NCI-H460 (cell line): ENCODE measurements at places on chromosomes 6 and 20.

GRCh38 chr6:160253714-160254113, 4.9 kb downstream of the SLC22A2 start:
- no peak for DNase-seq

- no peak for DNase-seq
These were observed 37.2 kb downstream of the EBF4 start for GRCh38 chr20:2729791-2730190.

GRCh38 chr6:29925321-29925720, 17.0 kb upstream of the HLA-A start:
- no peak for DNase-seq

- DNase-seq = peak; percentile 19
These were observed 646.3 kb downstream of the UTRN start for GRCh38 chr6:144931172-144932035.

DNA sequence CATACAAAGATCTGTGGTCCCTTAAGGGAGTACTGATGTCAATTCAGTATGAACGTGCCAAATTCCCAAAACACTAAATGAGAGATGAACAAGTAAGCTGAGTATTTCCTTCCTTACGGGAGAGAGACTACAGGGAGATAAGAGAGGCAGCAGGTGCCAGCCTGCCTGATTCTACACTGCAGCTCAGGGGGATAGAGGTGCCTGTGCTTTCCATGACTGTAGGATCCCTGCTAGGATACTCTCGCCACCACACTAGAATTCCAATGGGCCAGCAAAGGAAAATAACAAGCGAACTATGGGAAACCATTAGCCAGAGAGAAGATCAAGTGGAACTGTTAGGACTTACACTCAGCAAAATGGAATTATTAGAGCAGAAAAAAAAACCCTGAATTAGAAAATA, 198.5 kb upstream of the BTBD3 start:
- no peak for DNase-seq

DNA sequence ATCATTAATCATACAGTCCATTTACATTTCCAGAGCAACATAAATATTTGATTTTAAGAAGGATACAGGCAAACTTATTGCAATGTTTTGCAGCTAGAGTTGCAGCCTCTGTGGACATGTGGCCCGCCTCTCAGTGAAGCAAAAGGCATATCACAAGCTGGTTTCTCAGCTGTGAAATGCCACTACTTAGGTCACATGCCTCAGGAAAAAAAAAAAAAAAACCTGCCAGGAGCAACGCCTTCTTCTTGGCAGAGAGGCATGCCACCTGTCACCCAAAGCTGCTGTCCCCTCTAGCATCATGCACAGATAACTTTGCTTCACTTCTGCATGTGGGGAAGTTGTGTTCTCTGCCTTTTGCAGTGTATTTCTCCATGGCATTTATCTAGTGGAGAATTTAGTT, 18.5 kb downstream of the GRM1 start:
- no peak for DNase-seq

DNA sequence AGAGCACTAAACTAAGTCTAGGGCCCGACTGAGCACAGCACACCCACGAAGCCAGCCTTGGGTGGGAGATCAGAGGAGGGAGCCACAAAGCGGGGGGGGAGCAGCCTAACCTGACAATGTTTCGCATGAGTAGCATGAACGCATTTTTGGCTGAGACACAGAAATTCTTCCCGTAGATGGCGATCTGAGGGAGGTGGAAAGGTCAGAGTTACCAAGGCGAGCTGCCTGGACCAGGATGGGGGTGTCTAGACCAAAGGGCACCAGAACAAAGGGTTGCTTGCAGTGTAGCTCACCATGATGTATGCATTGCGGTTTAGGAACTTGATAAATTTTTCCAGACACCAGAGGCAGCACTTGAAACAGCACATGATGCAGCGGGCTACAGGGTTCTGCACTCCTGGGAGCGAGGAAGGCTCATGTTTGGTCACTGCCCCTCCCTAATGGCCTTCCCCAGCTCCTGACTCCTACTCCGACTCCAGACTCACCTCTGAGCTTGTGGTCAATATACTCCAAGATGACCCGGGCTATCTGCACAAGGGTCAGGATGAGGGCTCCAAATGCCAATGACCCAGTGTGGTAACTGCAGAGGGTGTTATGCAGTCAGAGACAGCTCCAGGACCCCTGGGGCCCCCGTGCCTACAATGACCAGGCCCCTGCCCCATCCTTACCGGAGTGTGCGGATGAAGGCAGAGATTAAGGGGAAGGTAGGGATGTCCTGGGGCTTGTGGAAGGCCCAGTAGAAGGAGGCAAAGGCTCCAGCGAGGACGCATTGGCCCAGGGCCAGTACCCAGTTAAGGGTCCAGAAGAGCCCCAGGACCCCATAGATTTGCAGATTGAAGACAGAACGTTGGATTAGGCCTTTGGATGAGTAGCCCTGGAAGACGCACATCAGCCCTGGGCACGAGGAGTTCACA, 2.8 kb upstream of the NEU1 start:
- DNase-seq = no peak

DNA sequence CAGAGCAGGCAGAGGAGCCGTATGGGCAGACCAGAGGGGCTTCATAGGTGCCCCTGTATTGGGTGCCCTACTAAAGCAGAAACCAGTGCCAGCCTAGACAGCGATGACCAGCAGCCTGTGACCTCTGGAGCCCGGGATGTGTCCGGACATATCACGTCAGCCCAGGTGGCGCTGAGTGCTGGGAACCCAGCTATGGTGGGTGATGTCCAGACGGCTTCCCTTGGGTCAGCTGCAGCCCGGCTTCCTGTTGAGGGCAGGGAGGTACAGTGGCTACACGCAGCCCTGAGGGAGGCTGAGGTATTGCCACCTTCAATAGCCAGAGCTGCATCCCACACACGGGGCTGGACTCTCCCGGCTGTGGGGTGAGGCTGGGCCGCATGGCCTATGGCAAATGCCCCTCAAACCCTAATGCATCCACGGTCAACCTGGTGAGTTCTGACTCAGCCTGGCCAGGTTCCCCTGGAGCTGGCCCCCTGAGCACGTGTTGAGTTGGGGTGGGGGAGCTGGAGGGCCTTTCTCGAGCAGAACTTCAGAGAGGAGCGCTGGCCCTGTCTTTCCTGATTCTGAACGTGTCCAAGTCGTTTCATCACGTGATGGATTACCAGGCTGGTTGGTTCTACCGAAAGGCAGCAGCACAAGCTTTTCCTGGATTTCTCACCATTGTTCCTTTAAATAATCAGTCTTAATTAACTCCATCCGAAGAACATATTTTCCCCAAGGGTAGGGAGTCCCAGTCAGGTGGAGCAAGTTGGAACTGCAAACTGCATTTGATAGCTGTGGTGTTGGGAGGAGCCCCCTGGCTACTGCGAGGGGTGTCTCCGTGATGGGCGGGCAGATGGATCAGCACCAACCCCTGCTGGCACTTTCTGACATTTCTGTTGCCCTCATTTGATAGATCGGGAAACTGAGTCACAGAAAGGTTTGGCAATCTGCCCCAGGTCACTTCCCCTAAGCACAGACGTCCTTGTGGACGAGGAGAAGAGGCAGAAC, 7.1 kb upstream of the MYT1 start:
- no peak for DNase-seq

DNA sequence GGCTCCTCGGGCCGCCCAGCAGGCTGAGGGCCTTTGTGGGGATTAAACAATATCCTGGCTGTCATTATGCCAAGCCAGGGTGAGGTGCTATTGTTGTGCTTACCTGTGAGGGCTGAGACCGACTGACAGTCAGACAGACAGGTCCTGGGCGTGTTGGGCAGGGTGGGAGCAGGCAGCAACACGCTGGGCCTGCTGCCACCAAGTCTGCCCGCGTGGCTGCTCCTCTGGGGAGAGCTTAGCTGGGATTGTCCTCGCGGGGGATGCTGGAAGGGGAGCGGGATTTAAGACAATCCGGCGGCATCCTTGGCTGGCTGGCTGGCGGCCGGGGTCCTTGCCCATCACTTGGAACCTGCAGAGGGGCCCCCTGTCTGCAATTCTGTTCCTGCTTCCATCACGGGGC, 20.0 kb downstream of the ITPR3 start:
- no peak for DNase-seq

- no peak for DNase-seq
These were observed 59.5 kb downstream of the BFSP1 start for GRCh38 chr20:17471606-17472187.

- no peak for DNase-seq
These were observed 122.4 kb downstream of the MRPL14 start for GRCh38 chr6:44004625-44005506.

GRCh38 chr6:97626671-97627441, 343.8 kb upstream of the MMS22L start:
- DNase-seq = peak; percentile 8

- no peak for DNase-seq
These were observed 383.8 kb downstream of the CDH4 start for GRCh38 chr20:61635721-61636455.

- DNase-seq = no peak
These were observed 190.3 kb downstream of the ATXN1 start for GRCh38 chr6:16570946-16571345.

GRCh38 chr20:61657721-61658377, 405.8 kb downstream of the CDH4 start:
- DNase-seq = no peak

- DNase-seq = peak; percentile 15
These were observed 436.7 kb downstream of the RNF144B start for GRCh38 chr6:18823782-18824386.

DNA sequence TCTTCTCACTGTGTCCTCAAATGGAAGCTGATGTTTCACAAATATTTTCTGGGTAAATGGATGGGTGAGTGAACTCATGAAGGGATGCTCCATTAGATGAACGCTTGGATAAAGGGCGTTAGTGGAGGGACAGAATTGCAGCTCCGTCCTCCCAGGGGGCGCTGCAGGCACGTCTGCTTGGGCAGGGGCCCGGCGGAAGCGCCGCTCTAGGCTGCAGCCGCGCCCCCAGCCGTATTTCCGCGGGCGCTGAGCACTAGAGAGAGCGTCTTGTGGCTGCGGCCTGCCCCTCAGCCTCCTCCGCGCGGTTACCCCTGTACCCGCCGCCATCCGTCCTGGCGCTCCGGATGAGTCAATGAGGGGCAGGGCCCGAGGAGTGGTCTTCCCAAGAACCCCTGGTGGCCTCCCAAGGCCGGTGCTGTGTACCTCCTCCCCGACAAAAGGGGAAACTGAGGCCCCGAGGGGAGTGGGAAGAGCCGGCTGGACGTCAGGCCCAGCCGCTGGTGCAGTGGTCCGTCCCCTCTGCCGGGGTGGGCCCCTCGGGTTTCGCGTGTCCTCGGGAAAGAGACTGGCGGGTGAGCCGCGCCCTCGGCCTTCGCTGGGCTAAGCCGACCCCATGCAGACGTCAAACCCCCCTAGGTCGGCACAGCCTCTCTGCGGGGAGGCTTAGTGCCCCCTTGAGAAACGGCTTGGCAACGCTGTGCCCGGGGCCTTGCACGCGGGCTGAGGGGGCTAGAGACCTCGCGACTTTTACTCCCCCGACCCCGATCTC, 11.5 kb upstream of the SNHG17 start:
- DNase-seq = peak; percentile 86

DNA sequence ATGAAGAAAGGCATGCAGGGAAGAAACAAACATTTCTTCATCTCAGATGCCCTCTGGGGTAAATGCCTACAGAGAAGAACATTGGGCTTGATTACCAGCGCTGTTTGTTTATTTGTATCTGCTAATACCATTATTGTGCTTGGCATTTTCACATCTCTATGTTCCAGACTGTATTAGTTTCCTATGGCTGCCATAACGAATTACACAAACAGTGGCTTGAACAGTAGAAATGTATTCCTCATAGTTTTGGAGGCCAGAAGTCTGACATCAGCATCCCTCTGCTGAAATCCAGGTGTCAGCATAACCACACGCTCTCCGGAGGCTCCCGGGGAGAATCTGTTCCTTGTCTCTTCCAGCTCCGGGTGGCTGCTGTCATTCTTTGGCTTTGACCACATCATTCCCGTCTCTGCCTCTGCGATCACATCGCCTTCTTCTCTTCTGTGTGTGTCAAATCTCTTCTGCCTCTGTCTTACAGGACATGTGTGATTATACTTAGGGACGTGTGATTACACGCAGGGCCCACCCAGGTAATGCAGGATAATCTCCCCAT, 241.6 kb upstream of the SUPT3H start:
- no peak for DNase-seq

DNA sequence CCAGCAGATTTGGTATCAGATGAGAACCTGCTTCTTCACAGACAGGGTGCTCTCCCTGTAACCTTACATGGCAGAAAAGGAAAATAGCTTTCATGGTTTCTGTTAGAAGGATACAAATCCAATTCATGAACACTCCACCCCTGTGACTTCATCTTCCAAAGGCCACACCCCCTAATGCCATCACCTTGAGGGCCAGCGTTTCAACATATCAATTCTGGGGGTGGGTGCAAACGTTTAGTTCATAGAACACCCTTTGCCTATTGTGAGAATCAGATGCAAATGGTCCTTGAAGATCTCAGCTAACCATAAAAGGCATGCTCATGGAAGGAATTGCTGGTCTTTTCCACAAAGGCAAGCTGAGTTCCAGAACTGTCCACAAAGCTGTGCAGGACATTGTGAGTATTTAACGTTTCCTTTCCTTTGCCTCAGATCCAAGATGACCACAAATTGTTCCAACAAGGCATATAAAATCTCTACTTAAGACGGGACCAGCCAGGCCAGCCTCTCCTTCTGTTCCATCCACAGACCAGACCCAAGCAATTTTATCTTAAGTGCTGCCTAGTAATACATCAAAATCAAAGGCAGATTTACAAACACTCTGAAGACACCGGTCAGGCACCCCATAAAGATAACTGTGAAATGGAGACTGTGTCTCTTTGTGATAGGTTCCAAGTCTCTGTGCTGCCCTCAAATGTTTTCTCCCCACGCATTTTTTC, 34.7 kb upstream of the SSTR4 start:
- no peak for DNase-seq
